ENCODE measurements at places on chromosomes 2 and 18.
A peak's percentile ranks its signal among the peaks of the same experiment; 100 is the strongest.

- DNase-seq = no peak
Observed at GRCh38 chr2:106076941-106077340, 117.2 kb downstream of the UXS1 start.

DNA sequence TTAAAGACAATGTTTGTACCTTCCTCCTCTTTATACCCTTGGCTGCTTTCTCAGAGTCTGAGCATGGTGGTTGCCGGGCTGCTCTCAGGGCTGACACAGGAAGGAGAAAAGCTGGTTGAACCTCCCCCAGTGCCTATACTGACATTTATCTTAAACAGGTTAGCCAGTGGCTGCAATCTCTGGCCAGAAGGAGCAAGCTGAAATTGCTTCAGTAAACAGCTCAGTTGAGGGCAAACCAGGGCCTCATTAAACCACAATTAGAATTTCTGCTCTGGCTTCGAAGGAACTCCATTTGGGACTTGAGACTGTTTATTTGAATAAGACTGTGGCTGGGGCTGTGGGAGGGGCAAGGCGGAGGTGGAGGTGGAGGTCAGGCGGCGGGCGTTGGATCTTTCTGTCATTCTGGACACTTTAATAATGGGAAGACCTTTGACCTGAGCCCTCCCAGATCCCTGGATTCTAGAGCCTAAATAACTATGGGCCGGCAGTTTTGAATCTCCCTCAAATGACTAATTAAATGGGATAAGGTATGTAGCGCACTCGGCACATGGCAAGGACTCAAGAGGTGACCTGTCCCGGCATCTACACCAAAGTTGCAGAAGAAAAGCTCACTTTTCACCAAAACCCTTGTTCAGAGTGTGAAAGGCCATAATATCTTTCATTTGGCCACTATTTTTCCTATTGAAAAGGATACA is 120.6 kb upstream of the MYCN start:
- no peak for DNase-seq

DNA sequence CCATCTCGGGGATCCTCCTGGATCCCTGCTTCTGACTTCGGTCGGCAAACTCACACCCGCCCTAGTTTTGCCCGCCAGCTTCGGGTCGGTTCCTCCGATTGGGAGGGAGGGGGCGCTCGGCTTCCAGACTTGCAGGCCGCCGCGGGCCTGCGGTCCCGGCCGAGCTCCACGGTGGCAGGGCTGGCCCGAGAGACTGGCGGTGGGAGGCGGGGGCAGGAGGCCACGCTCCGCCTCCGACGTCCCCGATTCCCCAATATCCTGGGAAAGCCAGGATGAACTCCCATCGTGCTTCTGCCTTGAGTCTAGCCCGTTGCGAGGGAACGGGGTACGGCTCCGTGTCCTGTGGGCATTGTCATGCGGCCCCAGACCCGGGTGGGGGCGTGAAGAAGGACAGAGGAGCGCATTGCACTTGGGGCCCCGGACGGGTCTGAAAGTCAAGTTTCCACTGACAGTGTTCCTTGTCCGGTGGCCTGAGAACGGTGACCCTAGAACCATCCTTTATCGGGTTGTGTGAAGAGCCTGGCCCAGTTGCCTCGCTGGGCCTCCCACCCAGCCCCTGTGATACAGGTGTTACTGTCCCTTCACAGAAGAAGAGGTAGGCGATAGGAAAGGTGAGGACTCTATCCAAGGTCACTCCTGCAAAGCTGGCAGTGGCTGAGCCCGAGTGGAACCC is 2.4 kb upstream of the INHBB start:
- peak; percentile 59 for DNase-seq

GRCh38 chr2:171158790-171159371 is 1.8 kb downstream of the TLK1 start:
- no peak for DNase-seq

- DNase-seq = no peak
Observed at GRCh38 chr2:115913921-115914320, 1471.5 kb downstream of the DPP10 start.

DNA sequence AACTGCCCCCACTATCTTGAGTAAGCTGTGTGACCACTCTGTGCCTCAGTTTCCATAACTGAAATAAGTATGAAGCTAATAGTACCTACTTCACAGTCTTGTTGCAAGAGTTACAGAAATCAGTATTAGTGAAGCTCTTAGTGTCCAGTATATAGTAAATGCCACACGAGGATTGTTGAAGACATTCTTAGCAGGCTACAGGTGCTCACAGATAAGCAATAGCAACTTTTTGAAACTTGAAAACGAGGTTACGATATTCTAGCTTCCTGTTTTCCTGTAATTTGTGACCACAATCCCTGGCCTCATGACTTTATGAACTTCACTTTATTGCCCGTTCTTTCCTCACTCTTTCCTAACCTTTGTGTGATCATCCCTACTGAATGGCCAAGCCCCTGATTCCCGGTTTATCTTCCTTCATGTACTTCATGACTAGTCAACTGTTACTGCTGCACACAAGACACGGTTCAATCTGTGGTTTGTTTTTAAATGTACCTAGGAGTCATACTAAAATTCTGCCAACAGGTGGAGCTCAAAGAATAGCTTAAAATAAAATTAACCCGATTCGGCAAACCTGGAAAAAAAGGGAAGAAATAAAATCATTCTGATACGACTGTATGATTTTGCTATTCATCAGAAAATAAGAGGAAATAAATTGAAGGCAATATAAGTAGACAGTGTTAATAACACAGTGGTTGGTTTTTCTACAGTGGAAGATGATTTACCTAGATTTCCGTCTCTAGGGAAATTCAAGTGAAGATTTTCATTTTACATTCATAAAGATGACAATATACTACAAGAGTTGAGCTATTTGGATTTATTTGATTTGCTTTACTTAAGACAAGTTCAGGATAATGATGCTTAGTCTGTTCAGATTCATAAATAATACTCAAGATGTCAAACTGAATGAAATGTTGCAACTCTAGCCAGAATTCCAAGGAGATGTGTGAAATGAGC is 38.1 kb upstream of the STAT1 start:
- no peak for DNase-seq

GRCh38 chr2:26349690-26350089 is 3.1 kb upstream of the ADGRF3 start:
- DNase-seq = no peak

DNA sequence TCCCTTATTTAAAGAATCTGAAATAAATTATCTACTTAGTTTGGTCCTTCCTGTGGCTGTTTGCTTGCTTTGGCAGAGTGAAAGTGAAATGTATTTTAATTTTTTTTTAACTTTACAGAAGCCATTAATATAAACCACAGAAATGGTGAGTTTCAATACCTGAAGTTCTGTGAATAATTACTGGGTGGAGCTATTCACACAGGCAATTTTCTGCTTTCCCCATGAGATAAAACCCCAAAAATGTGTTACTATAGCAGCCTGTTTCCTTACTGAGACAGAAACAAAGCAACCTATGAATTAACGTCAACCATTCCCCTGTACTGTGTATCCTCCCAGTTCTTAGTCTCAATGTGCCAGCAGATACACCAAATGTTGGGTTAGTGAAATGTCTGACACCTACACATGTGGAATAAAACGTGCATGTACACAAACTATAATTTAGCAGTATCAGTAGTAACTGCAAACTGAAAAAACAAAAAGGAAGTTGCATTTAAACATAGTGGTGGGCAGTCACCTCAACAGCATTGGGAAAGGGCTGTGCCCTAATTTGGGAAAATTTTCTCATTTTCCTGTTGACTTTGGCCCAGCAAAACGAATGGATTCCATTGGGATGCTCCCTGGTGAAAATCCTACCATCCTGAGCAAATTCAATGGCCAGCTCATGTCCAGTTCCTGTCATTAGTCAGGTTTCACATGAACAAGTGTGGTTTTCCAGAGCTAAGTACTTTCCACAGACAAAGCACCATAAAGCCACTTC is 73.1 kb upstream of the RMDN2 start:
- DNase-seq = no peak

GRCh38 chr18:13520741-13521140 is 205.6 kb downstream of the FAM210A start:
- no peak for DNase-seq

DNA sequence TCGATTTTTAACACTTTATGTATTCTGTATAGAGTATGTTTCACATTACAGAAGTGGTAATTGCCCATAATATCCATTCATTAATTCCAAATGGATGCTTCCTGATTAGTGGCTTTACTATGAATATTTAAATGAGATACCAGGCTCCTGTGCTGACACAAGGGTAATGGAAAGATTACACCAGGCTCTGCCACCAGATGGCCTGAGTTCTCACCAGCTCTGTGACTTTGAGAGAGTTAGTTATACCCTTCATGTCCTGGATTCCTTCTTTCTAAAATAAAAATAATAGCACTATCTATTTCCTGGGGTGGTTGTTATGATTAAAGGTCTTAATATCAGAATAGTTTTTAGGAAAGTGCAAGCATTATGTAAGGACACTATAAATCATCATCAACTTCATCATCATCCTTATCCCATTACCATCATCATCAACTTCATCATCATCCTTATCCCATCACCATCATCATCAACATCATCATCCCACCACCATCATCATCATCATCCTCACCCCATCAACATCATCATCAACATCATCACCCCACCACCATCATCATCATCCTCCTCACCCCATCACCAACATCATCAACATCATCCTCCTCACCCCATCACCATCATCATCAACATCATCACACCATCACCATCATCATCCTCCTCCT is 151.8 kb downstream of the DNER start:
- DNase-seq = no peak

DNA sequence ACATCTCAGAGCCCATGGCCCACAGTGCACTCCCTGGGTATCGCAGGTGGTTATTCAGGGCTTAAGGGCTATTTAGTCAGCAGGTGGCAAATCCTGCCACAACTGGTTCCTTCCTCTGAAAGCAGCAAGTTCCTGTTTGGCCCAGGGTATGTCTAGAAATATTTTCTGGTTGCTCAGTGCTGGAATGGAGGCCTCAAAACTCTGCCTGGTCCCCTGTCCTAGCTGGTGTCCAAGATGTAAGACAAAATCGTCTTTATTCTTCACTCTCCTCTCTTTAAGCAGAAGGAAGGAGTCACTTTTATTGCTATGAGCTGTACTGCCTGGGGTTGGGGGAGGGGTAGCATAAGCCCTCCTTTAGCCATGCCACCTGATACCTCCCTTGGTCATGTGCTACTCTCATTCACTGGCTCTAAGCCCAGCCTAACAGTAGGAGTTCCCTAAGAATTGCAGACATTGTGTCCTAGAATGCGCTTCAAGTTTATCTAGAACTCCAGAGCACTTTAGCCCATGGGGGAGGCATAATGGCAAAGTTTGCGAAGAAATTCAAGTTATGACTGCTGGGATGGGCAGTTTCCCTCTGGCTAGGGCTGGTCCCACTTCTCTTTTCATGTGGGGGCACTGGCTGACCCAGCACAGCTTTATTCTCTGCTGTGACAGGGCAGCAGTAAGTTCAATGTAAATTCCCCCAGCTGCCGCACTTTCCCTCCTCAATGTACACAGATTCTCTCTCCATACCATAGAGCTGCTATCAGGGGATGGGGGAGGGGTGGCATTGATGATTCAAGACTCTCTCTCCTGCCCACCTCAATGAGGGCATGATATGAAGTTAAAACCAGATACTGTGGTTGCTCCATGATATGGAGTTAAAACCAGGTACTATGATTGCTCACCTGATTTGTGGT is 27.1 kb upstream of the CWC22 start:
- DNase-seq = no peak

DNA sequence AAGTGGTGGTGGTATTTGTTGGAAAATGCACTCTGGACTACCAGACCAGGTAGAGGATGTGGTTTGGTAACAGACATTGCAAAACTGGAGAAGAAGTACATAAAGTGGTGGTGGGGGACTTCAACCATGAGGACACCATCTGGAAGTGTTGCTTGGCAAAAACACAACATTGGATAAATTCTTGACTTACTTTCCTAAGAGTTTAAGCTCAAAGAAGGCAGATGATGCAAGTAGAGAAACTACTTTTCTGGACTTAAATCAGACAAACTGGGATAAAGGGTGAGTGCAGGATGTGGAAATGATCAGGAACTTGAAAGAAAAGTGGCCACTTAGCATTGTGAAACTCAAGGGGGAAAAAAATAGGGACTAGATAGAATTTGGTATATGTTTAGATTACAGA is 487.4 kb downstream of the ZEB2 start:
- no peak for DNase-seq

DNA sequence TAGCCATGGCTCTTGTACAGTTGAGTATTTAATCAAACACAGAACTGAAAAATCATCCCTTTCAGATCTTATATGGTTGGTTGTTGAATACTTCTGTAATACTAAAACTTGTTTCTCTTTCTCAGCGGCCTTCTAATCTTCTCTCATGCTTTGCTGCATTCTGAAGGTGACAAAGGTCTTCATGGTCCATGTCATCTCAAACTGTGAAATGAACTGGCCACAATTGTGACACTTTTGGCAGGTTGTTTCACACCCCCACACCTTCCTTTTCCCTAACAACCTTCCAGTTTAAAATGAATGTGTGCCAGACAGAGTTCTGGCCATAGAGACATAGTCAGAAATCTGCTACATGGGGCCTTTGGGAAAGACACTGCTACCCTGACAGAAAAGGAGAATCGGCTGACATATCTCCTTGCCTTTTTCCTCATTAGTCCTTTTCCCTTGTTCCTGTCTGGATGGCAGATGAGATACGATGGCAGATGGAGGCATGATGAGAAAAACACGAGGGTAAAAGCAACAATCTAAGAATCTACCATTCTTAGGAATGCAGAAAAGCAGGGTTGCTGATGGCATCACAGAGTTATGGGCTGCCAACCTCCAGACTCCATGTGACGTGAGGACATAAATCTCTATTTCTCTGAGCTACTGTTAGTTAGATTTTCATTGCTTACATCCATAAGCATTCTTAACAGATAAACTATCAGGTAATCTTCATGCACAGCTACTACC is 106.5 kb downstream of the PIGN start:
- no peak for DNase-seq

DNA sequence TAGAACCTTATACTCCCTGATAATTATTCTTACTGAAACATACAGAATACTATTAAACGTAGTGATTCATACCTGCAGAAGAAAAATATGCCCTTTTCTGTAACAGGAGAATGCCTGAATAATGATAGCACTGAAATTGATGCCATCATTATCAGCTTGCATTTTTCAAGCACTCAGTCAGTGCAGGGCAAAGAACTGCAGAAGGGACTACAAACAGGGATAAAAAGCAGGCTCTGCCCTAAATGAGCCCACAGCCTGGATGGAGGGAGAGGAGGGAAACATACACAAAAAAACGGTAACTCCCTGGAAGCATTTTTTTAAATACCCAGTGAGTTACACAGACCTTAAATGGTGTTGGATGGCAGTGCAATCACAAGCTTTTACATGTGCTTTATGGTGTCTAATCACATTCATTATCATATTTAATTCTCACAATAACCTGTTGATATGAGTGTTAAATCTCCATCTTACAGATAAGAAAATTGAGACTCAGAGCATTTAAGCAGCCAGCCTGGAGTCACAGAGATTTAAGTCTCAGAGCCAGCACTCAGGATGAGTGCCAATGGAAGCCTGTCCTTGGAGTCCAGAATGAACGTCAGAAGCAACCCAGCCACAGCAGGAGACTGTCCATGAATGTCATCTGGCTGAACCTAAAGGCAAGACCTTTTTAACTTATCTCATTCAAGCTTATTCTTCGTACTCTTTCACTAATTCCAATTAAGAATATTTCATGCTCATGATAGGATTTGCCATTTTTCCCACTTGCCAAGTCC is 139.3 kb upstream of the CTNNA2 start:
- DNase-seq = no peak

GRCh38 chr2:2569836-2570235 is 238.8 kb upstream of the MYT1L start:
- no peak for DNase-seq

- DNase-seq = no peak
Observed at GRCh38 chr2:5561006-5561405, 131.2 kb upstream of the SOX11 start.

Measured in activated CD4-positive, alpha-beta T cell treated with anti-CD3 and anti-CD28 coated beads for 24 hours (primary cell).